ENCODE measurements at places on chromosomes 7 and 10.

DNA sequence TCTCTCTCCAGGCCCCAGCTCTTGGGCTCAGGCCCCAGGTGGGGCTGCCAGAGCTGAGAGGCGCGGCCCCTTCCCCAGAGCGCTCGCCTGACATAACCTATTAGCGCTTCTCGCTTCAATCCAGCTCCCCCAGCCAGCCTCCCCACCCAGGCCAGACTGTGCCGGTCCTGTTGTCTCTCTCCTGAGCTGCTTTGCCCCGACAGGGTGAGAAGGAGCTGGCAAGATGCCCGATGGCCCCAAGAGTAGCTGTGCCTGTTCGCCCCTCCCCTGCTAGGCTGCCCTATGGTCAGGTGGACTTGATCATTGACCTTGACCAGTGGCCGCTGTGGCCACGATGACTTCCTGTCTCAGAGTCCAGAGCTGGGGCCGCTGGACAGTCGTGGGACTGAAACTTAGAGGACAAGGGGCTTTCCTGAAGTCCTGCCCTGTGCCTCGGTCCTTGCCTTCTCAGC is 9.1 kb downstream of the TMEM270 start:
- no peak for DNase-seq

DNA sequence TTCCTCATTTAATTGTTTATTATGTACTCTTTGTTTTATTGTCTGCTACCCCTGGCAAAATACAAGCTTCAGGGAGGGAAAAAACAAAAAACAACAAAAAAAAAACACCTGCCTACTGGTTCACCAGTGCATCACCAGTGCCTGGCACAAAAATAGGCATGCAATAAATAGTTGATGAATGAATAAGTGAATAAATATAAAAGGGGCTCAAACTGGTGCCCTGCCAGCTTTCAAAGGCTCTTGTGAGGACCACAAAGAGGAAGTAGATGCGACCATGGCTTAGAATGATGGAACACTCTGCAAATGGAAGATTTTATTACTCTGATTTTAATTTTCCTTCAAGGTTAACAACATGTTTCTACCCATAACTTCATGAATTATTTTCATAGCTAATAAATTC is 213.0 kb upstream of the INHBA start:
- no peak for DNase-seq

- no peak for DNase-seq
Observed at GRCh38 chr10:34163075-34163905, 651.8 kb downstream of the PARD3 start.

DNA sequence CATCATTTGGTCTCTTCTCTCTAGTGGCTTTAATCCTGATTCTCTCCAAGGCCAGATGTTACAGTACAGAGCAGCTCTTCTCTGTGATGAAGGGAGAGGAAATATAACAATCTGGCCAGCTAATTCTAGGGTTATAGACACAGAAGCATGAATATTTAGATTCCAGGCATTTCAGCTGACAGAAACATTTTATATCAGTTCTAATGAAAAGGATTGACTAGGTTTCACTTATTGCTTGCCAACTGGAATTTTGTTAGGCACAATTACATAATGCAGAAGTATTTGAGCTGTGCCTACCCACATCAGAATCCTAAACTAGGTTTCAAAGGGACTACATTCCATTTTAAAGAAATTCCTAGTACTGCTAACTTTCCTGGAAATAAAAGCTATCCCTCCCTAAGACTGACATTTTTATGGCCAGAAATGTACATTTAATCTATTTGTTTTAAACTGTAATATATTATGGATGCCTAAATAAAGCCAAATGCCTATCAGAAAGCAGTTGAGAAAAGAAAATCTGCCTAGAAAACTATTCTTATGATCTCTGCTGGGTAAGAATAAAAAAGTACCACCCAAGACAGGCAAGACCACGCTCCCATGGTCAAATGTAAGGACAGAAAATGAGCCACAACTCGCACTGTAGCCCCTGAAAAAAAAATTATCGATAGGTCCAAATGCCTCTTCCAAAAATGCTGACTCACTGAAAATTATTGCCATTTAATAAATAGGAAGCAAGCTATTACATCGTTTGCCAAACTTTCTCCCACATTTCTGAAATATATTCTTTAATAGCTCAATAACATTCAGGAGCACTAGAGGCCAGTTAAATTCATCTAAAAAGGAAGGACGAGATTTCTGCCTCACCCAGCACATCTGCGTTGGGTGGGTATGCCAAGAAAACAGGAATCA is 498.1 kb downstream of the KCNMA1 start:
- DNase-seq, result no peak

GRCh38 chr7:2824678-2825461 is 19.2 kb downstream of the GNA12 start:
- no peak for DNase-seq

DNA sequence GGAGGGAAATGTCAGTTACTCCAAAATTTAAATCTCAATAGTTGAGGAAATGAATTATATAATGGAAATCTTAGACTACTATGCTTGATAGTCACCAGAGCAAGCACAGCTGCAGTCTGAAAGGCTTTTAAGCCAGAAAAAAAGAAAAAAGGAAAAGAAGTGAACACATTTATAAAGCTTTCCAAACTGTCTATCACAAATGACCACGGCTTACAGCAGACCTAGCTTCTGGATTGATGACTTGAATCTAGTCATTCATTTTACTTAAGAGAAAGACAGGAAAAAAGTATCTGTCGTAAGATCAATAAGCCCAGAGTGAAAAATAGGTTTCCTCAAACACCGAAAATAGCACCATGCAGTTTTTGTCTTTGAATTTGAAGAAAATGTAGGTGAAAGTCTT is 67.9 kb upstream of the OGDHL start:
- DNase-seq, result no peak

- DNase-seq, result no peak
Observed at GRCh38 chr7:91248996-91249395, 15.2 kb upstream of the FZD1 start.

DNA sequence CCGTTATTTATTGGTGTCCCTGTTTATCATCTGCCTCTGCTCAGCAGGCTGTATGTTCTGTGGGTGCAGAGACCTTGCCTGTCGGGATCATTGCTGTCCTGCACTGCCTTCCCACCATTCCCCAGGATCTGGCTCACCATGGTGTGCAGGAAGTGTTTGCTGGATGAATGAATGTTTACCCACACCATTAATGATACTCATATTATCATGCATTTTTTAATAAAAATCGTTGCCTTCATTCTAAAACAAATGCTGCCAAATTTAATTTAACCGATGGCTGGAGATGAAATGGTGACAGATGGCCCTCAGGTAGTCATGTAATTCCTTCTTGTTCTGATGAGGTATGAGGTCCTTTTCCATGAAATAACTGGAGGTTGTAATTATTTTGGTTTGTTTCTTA is 22.5 kb downstream of the PLPP4 start:
- DNase-seq, result no peak

- DNase-seq, result no peak
Observed at GRCh38 chr7:54166419-54166818, 375.8 kb upstream of the VSTM2A start.

DNA sequence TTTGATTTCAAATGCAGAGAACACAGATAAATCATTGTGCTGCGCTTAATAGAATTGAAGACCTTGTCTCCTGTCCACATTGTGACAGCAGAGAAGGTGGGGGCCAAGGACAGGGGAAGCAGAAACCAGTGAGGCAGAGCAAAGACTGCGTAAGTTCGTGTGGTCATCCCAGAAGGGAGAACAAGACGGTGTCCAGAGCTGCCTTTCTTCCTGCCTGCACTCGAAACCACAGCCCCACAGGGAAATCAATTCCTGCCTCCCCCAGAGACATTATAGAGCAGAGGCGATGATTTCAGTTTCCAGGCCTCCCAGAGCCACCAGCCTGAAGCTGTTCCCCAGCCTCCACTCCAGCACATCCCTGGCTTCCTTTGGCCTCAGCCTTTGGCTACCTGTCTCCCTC is 39.7 kb upstream of the UCN3 start:
- no peak for DNase-seq

- no peak for DNase-seq
Observed at GRCh38 chr7:141475679-141476078, 75.5 kb upstream of the AGK start.

- DNase-seq, result no peak
Observed at GRCh38 chr10:22536620-22537019, 177.8 kb downstream of the PIP4K2A start.

- DNase-seq, result no peak
Observed at GRCh38 chr7:1020849-1021251, 23.5 kb upstream of the GPR146 start.

GRCh38 chr7:47415318-47416212 is 166.3 kb downstream of the TNS3 start:
- peak; percentile 61 for DNase-seq

DNA sequence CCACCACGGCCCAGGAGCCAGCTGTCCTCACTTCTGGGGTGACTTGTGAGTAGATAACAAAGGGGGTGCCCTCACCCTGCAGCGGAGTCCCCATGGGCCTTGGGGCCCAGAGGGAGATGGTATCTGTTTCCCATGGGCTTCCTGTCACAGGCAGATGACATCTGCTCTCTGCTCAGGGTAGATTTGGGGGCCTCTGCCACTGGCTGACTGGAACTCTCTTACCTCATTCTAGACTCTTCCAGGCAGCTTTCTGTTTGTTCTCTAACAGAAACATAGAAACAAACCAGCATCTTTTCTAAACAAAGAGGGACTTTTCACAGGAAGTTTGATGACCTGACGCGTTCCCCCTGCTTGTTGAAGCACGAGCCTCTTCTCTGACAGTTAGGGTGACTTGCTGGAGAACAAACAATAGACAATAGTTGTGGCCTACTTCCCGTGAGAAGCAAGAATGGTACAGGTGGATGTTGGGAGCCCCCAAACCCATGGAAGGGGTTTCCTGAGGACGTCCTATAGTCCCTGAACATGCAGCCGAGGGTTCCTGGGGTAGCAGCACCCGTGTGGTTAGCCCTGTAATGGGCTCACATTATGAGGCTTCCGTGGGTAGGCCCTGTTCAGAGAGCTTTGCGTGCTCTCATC is 61.6 kb downstream of the GRK5 start:
- DNase-seq, result no peak

GRCh38 chr10:5549462-5550249 is 24.9 kb downstream of the CALML3 start:
- no peak for DNase-seq

GRCh38 chr7:25725451-25725850 is 426.5 kb upstream of the NFE2L3 start:
- DNase-seq, result no peak

DNA sequence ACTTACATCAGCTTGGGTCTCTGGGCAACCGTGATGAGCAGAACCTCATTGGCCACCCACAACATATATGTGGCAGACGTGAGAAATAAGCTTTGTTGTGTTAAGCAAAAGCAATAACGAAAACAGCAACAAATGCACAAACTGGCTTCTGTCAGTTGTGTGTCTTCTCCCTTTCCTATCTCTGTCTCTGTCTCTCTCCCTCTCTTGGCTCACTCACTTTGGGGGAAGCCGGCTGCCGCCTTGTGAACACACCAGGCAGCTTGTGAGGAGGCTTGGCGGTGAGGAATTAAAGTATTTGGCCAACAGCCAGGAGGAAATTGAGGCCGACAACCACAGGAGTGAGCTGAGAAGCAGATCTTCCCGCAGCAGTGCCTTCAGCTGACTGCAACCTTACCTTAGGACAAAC is 21.9 kb upstream of the CDCA7L start:
- no peak for DNase-seq

- no peak for DNase-seq
Observed at GRCh38 chr10:80457554-80458262, 3.6 kb downstream of the TSPAN14 start.

- no peak for DNase-seq
Observed at GRCh38 chr10:94102436-94102835, 108.7 kb downstream of the PLCE1 start.

- DNase-seq, result no peak
Observed at GRCh38 chr7:6251653-6252052, 20.8 kb downstream of the CYTH3 start.

- DNase-seq, result no peak
Observed at GRCh38 chr10:32142646-32143045, 86.4 kb upstream of the KIF5B start.

- no peak for DNase-seq
Observed at GRCh38 chr7:131369354-131369753, 41.7 kb downstream of the MKLN1 start.

- DNase-seq, result no peak
Observed at GRCh38 chr7:45055016-45055415, 33.8 kb downstream of the NACAD start.

GRCh38 chr10:94092848-94093247 is 99.1 kb downstream of the PLCE1 start:
- no peak for DNase-seq

GRCh38 chr7:33448035-33448434 is 318.7 kb downstream of the BBS9 start:
- DNase-seq, result no peak

GRCh38 chr7:65979583-65980477 is 2.2 kb downstream of the GUSB start:
- no peak for DNase-seq

- DNase-seq, result no peak
Observed at GRCh38 chr10:111473361-111473760, 396.5 kb downstream of the ADRA2A start.

GRCh38 chr10:110861930-110862649 is 9.6 kb upstream of the PDCD4 start:
- DNase-seq, result no peak

DNA sequence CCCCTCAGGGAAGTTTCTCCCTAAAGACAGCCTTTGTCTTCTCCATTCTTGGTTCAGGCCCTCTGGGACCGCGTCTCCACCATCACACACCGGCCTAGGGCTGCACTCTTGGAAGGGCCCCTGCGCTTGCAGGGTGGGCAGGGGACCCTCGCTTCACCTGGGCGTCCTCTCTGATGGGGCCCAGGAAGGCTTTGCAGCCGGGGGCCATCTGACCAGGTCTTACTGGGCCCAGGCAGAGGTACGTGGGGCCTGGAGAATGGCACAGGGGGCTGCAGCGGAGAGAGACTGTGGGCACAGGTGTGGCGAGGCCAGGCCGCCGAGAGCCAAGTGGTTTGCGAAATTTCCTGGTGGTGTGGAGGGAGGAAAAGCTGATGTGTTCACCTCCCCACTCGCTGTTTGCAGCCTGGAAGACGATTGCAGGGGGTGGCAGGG is 44.4 kb downstream of the ALOX5 start:
- DNase-seq, result peak; percentile 68

DNA sequence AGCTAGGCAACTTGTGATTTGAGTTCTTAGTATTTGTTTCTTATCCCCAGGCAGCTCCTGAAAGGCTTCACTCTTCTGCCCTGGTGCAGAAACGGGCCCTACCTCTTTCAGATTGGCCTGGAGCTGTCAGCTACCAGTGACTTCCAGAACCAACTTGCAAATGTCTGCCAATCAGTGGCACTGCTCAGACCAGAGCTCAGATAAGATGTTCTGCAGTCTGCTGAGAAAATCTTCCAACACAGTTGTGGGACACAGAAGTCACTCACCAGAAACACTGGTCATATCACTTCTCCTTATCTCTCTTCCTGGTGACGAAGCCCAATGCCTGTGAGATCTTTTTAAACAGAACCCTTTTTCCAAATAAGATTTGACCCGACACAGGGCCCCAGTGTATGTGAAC is 81.9 kb upstream of the DUSP5 start:
- DNase-seq, result no peak

GRCh38 chr7:73905360-73905759 is 44.4 kb downstream of the TMEM270 start:
- DNase-seq, result no peak

GRCh38 chr10:88881320-88881719 is 1.3 kb downstream of the STAMBPL1 start:
- no peak for DNase-seq

GRCh38 chr7:65955718-65956117 is 26.3 kb downstream of the GUSB start:
- no peak for DNase-seq

- no peak for DNase-seq
Observed at GRCh38 chr10:78659598-78659967, 409.2 kb upstream of the ZMIZ1 start.

- no peak for DNase-seq
Observed at GRCh38 chr10:26112532-26112931, 104.0 kb upstream of the GAD2 start.

All from coronary artery (tissue), 2 donors.